Stimulated activated CD4-positive, alpha-beta T cell treated with anti-CD3 and anti-CD28 coated beads, TNF-alpha, amount 100 ng/mL, for 48 hours (primary cell): ENCODE measurements at places on chromosomes 11 and 22.

DNA sequence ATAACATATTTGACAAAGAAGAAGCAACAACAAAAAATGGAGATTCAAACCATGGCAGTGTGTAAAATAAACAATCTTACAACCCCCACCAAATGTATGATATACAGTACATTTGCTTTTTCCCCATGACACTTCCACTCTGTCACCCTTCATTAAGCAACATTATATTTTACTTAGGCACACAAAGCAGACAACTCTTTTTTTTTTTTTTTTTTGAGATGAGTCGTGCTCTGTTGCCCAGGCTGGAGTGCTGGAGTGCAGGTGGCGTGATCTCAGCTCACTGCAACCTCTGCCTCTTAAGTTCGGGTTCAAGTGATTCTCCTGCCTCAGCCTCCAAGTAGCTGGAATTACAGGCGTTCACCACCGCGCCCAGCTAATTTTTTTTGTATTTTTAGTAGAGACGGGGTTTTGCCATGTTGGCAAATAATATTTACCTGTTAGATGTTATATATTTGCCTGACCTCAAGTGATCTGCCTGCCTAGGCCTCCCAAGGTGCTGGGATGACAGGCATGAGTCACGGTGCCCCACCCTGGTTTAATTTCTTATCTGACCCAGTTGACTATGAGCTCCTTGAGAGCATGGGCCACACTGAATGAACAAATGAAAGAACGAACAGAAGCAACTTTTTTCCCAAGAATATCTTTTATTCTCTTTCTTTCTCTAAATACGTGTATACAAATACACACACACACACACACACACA lies 5.5 kb upstream of the PCF11 start:
- DNase-seq = no peak

GRCh38 chr11:121466063-121466794 lies 13.5 kb upstream of the SORL1-AS1 start:
- DNase-seq = no peak

DNA sequence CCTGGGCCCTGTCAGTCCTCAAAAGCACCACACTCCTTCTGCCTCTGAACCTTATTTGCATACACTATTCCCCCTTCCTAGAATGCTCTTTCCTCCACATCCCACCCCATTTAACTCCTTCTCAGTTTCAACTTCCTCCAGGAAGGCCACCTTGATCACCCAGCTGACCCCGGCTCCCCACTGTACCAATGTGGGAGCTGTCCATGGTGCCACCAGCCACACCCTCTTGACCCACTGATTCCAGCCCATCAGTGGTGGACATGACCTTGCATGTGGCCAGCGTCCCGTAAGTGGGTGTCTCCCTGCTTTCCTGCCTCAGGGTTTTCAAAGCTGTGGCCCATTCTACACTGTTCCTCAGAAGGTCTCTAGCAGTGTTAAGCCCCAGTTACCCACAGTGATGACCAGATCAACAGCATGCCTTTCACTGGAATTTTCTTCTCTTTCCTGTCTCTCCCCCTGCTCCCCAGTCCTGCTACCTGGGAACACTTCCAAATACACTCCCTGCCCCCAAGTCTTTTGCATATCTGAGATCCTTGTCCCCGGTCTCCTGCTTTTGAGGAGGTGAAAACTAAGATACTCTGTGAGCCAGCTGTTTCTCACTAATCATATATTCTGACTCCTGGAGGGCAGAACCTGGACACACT lies 346.6 kb downstream of the MN1 start:
- DNase-seq = no peak

- DNase-seq = peak; percentile 17
These were observed 58.9 kb downstream of the MYEOV start for GRCh38 chr11:69352715-69353319.

- no peak for DNase-seq
These were observed 415 bp downstream of the CENATAC start for GRCh38 chr11:118998388-118998717.

GRCh38 chr22:30878516-30879414 lies 89.8 kb downstream of the MORC2 start:
- DNase-seq = no peak

GRCh38 chr11:64015935-64016845 lies 19.5 kb upstream of the FLRT1 start:
- no peak for DNase-seq

DNA sequence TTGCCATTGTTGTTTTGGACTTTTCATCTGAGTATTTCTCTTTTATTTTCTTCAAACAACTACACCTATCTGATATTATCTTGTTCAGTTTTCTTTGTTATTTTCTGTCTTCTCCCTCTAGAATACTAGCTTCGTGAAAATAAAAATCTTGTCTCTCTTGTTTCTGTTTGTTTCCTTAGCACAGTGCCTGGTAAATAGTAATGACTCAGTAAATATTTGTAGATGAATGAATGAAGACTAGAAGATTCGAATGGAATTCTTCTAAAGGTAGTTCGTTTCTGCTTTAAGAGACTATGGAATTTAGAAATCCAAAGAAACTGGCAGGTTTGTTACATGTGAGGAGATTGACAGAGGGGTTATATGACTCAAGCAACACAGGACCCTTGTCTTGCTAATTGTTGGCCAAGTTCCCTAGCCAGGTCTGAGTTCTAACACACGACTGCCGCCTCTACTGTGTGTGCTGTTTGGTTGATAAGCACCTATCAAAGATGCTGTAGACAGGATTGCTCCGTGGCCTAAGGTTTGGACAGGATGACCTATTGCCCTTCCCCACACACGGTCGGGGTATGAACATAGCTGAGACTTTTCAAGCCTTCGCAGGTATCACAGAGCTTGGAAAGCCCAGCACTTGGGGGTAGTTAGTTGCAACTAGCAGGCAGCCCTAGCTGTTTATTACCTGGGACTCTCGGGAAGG lies 831 bp upstream of the TMEM135 start:
- no peak for DNase-seq

DNA sequence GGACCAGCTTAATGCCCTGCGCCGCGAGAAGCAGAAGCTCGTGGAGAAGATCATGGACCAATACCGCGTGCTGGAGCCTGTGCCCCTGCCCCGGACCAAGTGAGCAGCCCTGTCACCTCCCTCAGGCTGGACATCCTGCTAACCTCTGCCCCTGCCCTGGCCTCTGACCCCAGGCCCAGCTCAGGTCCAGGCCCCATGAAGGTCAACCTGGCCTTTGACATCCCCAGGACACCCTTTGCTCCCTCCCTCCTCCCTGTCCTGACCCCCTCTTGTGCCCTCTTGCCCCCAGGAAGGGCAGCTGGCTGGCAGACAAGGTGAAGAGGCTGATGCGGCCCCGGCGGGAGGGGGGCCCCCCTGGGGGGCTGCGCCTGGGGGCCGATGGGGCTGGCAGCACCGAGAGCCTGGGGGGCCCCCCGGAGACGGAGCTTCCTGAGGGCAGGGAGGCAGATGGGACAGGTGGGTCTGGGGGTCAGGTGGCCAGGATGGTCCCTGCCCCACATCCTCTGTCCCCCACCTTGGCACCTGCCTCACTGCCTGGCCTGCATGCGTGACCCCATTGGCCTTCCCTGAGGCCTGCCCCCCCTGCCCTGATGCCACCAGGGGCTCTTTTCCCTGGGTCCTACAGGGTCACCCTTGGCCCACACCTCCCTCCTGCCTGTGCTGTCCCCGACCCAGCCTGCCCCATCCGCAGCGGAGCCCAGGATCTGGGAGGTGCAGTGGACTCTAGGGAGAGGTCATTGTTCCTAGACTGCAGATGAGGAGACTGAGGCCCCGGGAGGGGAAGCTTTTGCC lies 5.1 kb upstream of the RPS6KA4 start:
- DNase-seq = no peak

DNA sequence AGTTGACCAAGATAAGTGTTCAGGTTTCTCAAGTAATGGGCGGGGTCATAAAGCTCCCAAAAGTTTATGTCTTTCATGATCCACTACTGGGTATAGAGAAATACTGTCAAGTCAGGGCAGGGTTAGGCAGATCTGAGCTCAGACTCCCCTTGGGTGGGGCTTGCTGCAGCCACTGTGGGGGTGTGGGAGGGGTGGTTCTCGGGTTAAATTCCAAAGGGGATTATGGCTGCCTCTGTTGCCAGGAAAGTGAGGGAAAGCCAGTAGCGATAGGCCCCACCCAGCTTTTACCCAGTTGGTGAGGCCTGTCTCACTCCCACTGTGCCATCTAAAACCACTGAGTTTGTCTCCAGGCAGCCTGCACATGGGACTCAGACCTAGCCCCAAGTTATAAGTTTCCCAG lies 37.8 kb downstream of the DLG2 start:
- DNase-seq = no peak

DNA sequence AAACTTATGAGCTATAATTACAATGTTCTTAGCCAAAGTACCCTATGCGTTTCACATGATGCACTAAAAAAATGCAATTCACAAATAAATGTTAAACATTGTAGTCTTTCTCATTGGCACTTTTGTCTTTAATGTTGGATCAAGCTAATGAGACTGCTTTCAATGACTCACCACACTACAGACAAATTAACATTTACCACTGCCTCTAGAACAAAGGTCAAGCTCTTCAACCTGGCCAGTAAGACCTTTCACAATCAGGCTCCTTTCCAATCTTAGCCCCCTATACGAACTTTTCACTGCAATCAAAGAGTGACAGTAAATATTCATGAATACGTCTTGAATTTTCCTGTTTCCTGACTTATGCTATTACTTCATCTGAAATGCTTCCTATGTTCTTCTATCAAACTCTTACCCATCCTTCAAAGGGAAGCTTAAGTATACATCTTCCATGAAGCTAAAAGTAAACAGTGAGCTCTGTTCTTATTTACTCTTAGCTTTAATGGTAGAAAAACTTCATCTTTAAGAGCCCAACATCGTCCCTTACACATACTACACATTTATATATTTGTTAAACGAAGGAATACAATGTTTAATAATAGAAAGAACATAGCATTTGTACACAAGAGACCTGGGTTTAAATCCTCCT lies 326.6 kb upstream of the PITPNB start:
- DNase-seq = no peak

DNA sequence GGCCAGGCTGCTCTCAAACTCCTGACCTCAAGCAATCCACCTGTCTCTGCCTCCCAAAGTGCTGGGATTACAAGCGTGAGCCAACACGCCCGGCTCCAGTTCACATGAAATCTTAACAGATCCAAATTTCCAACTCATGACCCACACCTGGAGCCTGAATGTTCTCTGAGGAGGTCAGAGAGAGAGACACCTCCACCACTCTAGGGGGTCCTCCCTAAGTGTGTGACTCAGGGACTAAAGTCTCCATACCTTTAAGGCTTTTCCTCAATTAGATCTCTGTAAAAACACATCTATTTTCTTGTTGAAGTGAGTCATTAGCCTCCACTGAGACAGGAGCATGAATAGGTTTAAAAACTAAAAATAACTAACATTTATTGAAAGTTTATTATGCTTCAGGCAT lies 376.4 kb downstream of the CADM1 start:
- DNase-seq = no peak

- no peak for DNase-seq
These were observed 12.2 kb upstream of the ADSL start for GRCh38 chr22:40334060-40334459.

- DNase-seq = no peak
These were observed 458.0 kb upstream of the KIRREL3 start for GRCh38 chr11:127458561-127458960.

DNA sequence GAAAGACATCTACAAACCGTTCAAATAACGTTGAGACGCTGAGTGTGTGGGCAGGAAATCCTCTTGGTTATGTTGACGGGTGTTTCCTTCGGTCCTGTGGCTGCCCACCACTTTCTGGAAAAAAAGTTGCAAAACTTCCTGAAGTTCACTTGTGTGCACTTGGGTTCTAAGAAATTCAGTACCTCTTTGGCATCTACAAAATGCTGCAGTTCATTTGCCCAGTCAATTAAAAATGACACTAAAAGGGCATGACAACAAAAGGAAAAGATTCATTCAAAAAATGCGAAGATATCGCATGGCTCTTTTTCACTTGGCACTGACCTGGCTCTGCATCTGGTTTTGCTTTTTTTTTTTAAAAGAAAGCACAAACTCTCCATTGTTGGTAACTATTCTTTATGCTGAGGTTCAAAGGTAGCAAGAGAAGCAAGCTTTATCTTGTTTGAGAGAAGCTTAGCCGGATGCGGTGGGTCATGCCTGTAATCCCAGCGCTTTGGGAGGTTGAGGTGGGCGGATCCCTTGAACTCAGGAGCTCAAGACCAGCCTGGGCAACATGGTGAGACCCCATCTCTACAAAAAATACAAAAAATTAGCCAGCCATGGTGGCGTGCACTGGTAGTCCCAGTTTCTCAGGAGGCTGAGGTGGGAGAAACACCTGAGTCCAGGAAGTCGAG lies 10.6 kb upstream of the XBP1 start:
- DNase-seq = no peak

GRCh38 chr11:88051396-88051795 lies 123.8 kb downstream of the RAB38 start:
- no peak for DNase-seq

- no peak for DNase-seq
These were observed 55.9 kb downstream of the SPON1 start for GRCh38 chr11:14018441-14018840.

DNA sequence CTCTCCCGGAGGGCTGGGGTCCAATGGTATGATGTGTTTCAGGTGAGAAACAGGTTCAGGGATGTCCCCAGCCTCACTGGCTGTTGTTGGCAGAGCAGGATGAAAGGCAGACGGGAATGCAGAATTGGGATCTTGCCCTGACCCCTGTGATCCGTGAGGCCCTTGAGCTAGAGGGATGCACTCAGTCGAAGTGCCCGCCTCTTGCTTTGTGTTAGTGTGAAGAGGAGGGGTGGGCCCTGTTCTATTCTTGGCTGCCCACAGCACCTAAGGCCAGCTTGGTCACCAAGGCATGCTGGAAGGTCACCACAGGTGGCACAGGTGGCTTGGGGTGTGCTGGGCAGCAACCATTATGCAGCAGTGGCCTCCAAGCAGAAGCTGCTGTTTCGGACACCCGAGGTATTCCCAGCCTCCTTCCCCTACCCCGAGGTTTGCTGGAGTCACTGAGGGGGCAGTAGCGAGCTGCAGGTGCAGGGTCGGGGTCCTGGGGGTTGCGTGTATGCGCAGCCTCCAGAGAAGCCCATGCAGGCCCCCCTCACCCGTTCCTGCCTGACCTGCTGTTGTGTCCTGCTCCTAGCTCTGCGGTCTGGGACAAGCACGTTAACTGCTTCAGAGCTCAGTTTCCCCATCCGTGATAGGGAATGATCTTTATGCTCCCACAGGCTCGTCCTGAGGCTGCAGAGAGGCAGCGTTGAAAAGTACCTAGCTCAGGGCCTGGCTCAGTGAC lies 13.0 kb downstream of the LRP5 start:
- DNase-seq = no peak

DNA sequence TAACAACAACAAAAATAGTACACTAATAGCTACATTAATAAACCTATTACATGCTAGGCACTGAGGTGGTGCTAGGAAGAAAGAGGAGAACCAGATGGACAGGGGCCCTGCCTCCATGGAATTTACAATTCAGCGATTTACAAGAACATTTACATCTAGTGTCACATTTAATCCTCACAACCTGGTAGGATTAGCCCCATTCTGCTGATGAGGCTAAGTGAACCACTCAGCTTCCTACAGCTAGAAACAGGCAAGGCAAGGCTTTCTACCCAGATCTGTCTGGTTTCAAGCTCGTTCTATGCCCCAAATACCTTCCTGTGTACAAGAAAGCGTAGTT lies 368.4 kb downstream of the BUD13 start:
- DNase-seq = no peak

GRCh38 chr11:95134491-95134890 lies 44.8 kb downstream of the ENDOD1 start:
- DNase-seq = no peak

GRCh38 chr11:124793466-124794278 lies 6.5 kb downstream of the MSANTD2 start:
- DNase-seq = no peak

GRCh38 chr22:42369250-42370041 lies 62.8 kb downstream of the NFAM1 start:
- DNase-seq = peak; percentile 74

- DNase-seq = no peak
These were observed 68.0 kb downstream of the RSF1 start for GRCh38 chr11:77752516-77752915.
